ENCODE measurements at places on chromosomes 4 and X. TPM values are rescaled to one million over a fixed set of nuclear protein-coding genes. Genes with fewer than 3 reads are reported as not detected.

DNA sequence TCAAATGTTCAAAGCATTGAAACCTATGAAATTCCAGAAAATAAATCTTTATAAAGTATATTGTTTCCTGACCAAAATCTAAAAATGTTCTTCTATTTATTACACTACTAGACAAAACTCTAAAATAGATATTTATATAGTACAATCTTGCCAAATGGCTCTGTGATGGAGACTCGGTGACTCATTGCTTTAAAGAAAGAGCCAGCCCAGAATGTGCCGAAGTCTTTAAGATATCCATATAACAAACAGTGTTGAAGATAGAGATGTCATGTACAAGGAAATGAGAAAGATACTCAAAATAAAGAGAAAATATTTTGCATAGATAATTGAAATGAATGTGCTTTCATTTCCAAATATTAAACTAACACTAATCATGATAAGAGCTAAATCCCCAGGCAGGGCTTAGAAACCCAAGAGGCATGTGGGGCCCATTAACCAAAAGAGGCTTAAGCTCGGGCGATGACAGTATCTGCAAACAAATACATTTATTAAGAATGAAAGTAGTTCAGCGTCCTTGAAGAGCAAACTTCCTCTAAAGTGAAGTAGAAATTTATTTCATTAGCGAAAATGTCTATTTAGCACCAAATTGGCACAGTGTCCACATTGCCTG, 102.1 kb upstream of the FAM9B start:
- peak; percentile 12 for DNase-seq

- no peak for DNase-seq
These were observed 325.0 kb downstream of the PCDH7 start for GRCh38 chr4:31045151-31045550.

The RXFP1 gene
- total RNA-seq = 1.7 TPM

The PAK3 gene
- total RNA-seq = 2.2 TPM

- no peak for DNase-seq
These were observed 24.1 kb downstream of the SEC31A start for GRCh38 chr4:82866706-82867385.

GRCh38 chr4:72418458-72418857, 150.6 kb downstream of the ADAMTS3 start:
- DNase-seq = peak; percentile 20

The NUDT11 gene
- 12.1 TPM for total RNA-seq

DNA sequence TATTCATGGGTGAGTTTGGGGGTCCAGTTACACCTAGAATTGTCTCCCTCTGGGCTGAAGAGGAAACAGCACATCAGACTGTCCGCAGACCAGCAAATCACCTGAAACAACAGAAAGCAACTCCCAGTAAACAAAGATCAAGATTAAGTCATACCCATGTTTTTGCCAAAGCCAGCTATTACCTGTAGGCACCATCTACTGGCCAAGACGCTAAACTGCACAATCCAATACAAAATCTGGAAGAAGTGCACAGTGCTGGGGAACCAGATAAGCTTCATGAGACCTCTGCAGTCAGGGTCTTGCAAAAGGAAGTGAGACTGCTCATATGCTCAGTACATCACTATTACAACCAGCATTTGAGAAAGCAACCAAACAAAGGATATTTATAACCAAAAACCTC, 157.5 kb upstream of the ITM2A start:
- DNase-seq = no peak

The TCEAL2 gene
- not detected for total RNA-seq

GRCh38 chrX:57964975-57965374, 54.7 kb upstream of the ZXDA start:
- DNase-seq = no peak
